RWPE2 (cell line): ENCODE measurements at places on chromosomes 11 and 22.

DNA sequence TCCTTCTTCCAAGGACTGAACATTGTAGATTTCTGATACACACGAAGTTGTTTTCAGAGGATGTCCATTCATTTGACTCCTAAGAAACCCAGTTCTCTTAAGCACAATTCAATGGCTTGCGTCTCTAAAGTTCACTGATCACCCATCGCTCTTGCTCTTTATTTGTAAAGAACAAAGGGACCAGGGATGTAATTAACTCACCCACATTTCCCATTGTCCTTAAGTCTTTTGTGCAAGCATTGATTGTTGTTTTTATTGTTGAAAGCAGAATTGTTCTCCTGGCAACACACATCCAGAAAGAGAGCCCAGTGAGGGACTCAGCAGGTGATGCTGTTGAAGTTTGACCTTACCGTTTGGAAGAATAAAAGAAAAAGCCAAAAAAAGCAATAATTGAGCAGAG, 59.2 kb downstream of the SPON1 start:
- DNase-seq = no peak

DNA sequence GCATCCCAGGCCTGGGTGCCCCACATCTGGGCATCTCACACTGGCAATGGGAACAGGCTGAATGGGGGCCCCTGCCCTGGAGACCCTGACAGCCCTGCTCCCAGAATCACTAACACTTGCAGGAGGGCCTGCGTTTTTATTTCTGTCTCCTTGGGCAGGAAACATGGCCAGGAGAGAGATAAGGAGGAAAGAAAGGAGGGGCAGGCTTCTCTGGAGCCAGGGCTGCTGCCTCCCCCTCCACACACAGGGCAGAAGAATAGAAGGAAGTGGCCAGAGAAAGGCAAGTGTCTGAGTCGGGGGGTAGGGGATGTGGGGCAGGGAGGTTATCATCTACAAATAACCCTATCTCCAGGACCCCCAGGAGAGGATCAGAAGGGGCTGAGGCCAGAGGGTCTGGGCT, 25.5 kb upstream of the TSPAN18 start:
- DNase-seq = no peak

- DNase-seq = no peak
These were observed 114.3 kb upstream of the ZC3H12C start for GRCh38 chr11:109978895-109979294.

DNA sequence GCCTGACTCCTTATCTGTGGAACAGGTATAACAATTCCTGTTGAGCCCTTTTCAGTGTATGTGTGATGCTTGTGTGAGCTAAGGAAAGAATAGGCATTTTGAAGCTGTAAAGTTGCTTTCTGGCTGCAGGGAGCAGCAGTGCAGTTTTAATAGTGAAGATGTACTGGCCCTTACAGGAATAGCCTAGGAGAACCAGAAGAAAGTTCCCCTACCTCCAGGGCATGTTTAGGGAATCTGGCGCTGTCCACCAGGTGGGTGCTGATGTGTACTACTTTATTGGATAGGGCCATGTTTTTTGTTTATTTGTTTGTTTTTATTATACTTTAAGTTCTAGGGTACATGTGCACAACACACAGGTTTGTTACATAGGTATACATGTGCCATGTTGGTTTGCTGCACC, 11.5 kb downstream of the BMAL1 start:
- no peak for DNase-seq

DNA sequence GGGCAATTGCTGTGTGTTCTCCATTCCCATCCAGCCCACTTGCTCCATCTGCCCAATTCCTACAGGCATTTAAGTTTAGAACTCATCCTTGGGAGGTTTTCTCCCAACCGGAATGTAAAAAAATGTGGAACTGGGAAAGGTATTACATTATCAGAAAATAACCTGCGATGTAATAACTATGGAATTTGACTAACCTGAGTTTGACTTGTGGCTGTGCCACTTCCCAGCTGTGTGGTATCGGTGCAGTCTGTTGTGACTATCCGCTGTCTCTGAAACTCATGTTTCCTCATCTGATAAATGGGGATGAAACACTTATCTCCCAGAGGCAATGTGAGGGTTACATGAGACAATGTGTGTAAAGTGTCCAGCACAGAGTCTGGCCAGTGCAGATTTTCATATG, 77.6 kb downstream of the TENM4 start:
- no peak for DNase-seq

- no peak for DNase-seq
These were observed 13.0 kb downstream of the TUB start for GRCh38 chr11:8093931-8094575.

- no peak for DNase-seq
These were observed 32.5 kb upstream of the LARGE1 start for GRCh38 chr22:33952776-33953175.

DNA sequence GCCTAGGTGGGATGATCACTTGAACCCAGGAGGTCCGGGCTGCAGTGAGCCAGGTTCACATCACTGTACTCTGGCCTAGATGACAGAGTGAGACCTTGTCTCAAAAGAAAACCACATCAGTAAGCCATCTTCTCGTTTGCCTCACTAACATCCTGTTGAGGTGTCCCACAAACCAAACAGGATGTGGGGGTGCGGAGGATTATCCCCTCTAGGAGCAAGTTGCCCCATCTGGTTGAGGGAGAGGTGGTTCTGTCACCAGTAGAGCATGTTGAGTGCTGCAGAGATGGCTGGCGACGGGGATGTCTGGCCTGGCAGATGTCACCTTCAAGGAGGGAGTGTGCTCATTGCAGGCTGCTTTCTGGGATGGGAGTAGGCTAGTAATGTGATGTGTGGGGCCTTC, 72.4 kb downstream of the ZNRF3 start:
- no peak for DNase-seq

GRCh38 chr11:110251836-110252235, 44.6 kb downstream of the RDX start:
- no peak for DNase-seq

DNA sequence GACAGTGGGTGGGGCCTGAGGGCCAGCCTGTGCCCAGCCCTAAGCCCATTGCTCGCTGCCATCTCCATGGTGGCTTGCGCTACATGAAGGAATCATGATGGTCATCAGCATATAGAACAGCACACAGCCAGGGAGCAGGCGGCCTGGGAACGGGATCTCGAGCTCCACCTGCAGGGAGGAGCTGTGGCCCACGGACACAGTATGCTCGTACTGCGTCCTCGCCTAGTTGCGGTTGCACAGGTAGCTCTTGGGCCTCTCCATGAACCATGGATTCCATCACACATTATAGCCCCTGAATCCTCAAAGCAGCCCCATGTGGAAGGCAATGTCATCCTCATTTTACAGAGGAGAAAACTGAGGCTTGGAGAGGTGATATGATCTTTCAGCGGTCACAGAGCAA, 15.1 kb downstream of the SEC14L4 start:
- DNase-seq = no peak

DNA sequence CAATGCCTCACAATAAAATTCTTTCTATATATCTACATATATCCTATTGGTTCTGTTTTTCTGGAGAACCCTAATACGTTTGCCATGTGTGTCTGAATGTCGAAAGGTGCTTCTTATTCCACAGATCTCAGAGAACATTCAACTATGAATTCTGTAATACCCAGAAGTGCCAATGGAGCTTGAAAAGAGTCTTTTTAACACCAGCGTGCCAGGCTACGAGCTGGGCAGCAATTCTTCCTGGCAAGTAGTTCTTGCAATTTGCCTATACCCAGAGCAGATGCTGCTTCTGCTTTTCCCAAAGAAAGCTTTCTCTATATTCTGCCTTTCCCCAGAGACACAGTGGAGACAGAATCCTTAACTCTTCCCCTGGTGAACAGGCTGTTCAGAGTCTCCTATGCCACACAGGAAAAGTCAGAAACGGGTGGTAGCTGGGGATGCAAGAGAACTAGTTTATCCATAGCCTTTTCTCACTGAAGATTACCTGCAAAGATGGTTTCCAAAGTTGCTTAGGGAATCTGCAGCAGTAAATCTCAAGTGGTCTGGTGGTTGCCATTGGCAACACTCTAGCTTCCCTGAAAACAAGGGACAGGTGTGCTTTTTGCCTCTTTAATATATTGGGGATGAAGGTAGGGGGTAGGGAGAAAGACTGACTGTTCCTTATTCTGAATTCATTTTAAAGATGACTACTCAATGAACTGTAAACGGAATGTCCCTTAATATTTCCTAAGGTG, 16.8 kb upstream of the PAFAH1B2 start:
- no peak for DNase-seq

- no peak for DNase-seq
These were observed 68.7 kb downstream of the ISX start for GRCh38 chr22:35134637-35135036.

DNA sequence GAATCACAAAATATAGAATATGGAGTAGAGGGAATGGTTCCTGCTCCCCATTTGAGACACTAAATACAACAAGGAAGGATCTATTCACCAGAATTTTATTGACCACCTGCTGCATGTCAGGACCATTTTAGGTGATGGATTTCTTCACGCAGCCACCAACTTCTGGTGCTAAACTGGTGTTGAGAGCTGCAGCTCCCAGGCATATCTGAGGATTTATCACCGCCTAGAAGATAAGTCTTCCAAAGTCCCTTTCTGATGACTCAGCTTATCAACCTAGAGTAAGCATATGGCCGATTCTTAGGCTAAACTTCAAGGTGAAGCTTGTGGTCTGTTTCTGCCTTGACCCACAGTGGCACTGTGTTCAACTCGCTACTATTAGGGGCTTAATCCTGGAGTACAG, 6.7 kb downstream of the DDI1 start:
- no peak for DNase-seq

DNA sequence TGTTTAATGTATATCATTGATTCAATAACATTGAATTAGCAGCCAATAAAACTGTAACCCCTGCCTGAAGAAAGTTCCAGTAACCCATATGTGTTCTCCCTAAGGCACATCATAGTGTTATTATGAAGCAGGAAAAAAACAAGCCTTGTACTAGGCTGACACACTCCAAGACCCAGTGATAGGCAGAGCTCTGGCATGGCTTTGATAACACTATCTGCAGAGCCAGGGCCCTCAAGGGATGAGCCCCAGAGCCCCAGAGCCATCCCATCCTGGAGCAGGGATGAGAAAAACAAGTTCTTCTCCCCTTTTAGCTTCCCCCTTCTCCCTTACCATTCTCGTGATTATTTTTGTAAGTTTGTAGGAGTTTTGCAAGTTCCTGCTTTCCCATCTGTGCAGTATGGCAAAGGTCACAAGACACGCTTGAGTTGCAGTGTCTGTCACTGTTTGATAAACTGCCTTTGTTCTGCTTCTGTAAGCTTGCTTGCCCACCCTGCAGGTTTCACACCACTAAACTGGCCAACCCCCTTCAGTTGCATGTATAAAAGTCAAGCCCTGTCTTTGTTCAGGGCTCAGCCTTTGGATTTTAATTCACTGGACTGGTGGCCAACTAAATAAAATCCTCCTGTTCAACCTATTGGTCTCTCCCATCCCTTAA, 22.3 kb upstream of the GUCY1A2 start:
- DNase-seq = no peak

GRCh38 chr22:19710020-19710768, 4.1 kb upstream of the SEPTIN5 start:
- DNase-seq = peak; percentile 39

DNA sequence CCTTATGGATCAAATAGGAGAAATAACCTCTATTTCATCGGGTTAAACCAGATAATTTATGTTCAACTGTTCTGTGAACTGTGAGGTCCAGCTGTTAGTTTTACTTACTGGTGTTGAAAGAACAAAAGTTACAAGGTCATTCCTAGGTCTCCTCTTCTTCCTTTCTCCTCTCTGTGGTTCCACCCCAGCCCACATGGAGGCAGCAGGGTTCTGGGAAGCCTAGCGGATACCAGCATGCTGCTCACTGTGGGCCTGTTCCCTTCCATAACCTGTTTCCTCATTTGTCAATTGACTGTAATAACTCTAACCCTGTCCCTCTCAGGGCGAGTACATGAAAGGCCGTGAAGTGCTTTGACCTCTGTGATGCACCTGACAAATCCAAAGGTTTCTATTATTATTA, 27.8 kb downstream of the RELT start:
- DNase-seq = no peak

DNA sequence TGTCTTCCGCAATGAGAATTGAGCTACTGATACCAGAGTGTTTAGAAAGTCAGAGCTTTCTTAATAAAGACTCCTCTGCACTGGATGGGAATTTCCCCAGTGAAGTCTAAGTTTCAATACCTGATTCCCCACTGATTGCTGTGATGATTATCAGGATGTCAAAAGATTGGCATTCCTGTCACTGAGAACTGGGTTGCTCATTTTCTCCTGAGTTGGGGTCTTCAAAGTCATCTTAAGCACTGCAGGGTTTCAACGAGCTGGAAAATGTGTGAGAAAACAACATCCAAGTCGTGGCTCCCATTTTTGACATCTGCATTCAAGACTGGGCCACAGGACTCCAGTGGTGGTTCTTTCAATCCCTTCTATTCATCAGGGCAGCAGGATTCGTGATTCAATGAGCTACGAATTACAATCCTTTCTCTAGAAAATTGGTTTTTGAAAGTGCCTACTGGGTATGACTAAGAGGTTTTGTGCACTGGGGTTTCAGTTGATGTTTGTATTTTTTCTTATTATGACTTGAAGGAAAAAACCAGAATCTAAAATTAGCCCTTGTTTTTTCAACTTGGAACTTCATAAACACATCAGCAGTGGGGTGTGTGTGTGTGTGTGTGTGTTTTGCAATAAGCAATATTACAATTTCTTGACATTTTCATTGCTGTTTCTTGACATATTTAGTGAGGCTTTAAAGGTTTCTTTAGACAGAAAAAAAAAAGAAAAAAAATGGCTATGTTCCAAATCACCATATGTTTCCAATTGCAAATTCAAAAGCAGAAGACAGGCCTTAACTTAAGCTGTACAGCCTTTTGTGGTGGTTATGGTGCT, 233.0 kb downstream of the FAM76B start:
- DNase-seq = no peak

GRCh38 chr11:77276271-77276670, 25.2 kb downstream of the GDPD4 start:
- DNase-seq = no peak

DNA sequence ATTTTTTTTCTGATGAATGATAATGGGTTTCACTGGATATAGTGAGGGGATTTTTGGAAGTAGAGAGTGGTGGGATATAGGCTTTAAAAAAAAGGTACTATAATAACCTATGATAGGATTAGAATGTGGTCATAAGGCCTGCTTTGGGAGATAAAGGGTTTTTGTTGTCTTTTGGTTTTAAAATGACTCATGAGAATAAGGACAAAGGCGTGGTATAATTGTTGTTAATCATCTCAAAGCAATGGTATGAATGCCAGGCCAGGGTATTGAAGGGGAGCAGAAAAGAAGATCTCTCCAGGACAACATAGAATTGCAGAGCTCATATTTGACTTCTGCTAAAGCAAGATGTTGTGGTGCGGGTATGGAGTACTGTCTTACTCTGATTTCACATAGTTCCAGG, 579.4 kb downstream of the JRKL start:
- no peak for DNase-seq

- DNase-seq = no peak
These were observed 9.6 kb upstream of the CDON start for GRCh38 chr11:126072141-126072741.

- DNase-seq = no peak
These were observed 55.9 kb upstream of the BMAL1 start for GRCh38 chr11:13221722-13222121.
